ENCODE measurements at places on chromosomes 4 and X.

DNA sequence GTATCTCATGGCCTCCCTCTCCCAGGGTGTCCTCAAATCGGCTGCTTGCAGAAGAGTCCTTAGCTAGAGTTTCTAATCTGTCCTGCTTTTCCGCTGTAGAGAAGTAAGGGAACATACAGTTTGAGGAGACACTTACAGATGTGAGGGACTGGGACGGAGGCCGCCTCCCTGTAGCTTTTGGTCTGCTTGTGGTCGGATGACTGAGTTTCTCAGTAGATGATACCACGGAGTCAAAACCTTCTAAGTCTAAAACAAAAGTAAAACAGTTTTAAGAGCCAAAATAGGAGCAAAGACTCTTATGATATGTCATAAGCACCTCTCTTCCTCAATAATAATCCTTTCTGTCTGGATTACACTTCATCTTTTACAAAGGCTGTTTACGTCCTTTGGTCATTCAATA lies 34.5 kb upstream of the MAP3K15 start:
- no peak for DNase-seq

DNA sequence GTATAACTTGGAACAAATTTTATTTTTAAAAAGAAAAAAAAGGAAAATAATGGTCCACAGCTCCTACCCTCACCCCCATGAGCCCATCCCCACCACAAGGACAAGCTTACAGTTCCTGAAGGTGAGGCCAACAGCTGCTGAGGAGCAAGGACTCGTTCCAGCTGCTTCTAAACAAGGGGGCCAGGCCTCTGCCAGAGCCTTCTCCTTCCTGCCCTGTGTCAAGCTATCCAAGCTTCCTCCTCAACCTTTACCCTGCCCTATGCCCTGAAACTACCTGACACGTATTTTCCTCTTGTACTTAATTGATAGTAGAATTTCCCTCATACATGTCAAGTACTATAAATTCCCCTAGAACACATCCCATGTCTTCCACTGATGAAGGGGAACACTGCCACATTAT lies 8.8 kb downstream of the SH3D19 start:
- no peak for DNase-seq

GRCh38 chrX:121635141-121635540 lies 587.7 kb downstream of the GLUD2 start:
- no peak for DNase-seq

DNA sequence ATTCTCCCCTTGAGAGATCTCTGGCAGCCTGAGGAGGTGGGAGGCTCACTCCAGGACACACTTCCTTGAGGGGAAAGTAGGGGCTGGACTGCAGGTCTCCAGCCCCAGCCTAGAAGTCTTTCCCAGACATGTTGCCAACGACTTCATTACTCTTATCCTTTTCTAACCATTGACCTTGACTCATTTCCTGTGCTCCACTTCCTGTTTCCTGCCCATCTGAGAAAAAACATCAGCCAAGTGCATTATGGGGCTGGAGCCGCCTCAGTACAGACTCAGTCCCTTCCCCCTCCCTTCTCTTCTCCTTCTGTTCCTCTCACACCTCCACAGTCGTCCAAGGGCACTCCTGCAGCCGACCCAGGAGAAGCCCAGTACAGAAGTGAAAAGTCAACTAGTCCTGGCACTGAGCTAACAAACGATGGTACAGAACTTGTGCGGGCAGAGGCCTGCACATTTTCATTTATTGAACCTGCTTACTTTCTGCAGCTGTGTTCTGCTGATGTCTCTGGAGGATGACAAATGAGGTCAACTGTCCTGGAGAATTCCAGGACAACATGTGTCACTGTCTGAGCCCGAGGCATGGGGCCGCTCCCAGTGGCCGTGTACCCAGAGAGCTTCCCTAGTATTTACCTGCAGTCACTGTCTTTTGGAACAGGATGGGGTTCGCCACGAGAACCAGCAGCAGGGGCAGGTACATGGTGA lies 20.1 kb downstream of the GPR143 start:
- no peak for DNase-seq
